ENCODE measurements at places on chromosomes 13 and 19. TPM values are rescaled to one million over a fixed set of nuclear protein-coding genes. Genes with fewer than 3 reads are reported as not detected.

DNA sequence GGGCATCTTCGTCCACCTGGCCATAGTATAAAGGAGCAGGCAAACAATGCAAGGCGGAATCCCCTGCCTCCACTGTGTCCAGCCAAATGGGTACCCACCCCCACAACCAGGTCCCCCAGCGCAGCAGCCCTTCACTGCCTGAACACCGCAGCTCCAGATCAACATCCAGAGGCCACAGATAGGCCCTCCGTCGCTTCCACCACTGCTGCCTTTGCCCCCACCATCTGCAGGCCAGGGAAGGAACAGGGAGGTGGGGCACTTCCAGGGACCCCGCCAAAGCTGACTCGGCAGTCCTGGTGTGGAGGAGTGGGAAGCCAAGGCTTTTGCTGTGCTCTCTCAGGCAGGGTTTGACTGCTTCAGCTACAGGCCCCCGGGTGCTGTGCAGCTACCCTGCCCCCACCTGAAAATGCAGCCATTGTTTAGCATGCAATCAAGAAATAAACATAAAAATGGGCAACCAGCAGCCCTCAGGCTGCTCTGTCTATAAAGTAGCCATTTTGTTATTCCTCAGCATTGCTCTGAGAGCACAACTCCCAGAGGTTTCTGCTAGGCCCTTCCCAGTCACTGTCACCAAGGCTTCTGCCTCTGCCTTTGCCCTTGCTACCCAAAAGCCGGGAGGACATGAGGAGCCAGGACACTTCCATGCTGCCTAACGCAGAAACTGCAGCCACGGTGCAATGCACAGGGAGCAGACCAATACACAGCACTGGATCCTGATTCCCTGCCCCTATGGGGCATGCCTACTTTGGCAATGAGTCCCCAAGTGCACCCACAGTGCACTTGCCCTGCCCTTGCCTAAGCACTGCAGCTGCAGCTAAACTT is 733.2 kb upstream of the KLHL1 start:
- no peak for DNase-seq

- no peak for DNase-seq
Measured at GRCh38 chr13:90806892-90807291, 540.6 kb upstream of the MIR17HG start.

The IGFL4 gene
- total RNA-seq = 6.8 TPM

- no peak for DNase-seq
Measured at GRCh38 chr13:50549221-50549942, 294.1 kb downstream of the DLEU7 start.

GRCh38 chr13:43333176-43333575 is 309.8 kb downstream of the DNAJC15 start:
- DNase-seq = no peak

DNA sequence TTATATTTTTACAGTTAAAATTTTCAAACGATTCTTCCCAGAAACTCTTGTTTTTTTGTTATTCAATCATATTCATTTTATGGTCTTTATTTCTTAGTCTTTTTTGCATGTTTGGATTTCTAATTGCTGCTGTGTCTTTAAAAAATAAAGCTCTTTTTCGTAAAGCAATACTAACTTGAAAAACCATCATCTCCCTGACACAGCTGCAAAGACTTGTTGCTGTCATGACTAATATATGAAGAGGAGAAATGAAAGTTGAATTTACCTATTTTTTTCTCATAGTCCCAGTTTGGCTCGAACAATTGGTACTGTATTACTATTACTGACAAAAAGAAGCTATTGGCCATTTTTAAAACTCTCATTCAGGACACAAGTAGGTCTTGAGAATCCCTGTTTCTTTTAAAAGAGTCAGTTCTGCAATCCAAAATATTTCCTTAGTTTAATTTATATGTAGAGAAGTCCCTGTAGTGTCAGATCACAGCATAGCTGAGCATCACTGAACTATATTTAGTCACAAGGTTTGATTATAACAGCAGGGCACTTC is 12.1 kb upstream of the SPART start:
- no peak for DNase-seq

DNA sequence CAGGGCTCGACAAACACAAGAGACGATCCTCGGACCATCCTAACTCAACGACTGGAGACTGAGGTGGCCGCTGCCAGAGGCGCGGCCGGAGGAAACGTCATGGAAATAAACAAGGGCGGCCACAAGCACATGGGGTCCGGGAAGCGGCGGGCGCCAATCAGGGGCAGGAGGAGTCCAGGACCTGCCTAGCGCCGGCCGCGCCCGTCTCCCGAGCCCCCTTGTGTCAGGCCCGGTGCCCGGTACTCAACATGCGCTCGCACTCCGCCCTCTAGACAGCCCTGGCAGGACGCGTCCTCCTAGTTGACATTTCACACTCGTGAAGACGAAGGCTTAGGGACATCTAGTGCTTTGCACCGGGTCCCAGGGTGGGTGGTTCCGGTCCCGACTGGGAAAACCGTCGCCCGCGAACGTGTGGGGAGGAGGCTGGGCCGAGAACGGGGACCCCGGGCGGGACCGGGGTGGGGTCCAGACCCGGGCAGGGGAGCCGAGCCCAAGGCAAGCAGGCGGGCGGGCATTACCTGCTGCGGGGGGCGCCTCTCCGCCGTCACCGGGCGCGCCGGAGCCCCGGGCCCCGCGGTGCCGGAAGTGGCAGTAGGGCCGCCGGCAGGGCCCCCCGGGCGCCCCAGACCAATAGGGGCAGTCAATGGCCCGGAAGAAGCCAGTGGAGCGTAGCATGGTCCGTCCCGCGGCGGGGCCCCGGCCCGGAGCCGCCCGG is 442 bp downstream of the REXO1 start:
- peak; percentile 41 for DNase-seq

DNA sequence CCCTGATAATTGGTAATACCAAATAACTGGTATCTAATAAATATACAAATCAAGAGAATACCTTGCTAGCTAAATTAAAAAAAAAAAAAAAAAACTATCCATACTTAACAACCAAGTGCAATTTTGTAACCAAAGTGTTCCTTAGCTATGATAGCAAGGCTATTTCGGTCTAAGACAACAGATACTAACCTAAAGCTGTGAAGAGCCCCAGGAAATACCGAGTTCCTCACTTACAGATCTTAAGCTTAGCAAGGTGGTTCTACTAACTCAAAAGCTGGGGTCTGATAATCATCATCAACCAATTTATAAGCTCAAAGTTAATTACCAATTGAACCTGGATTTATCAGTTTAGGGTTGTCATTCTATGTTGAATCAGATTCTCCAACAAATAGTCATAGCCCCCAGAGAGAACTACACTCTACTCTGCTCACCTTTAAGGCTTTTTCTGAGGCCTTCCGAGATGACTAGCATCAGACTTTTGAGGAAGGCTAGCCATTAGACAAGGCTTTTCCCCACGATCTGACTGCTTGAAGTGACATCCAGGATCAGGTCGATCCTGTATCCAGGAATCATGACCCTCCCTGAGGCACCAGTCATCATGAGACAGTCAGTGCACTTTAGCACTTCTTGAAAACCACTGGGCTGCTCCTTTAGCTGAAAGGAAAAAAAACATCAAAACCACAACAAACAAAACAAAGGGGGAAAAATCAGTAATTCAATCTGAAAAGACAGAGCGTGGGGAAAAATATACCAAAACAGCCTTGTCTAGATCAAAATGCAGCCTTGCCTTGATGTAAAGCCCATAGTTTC is 31.9 kb downstream of the INTS6 start:
- DNase-seq = no peak

GRCh38 chr13:41148419-41149283 is 16.0 kb upstream of the KBTBD6 start:
- DNase-seq = peak; percentile 35

DNA sequence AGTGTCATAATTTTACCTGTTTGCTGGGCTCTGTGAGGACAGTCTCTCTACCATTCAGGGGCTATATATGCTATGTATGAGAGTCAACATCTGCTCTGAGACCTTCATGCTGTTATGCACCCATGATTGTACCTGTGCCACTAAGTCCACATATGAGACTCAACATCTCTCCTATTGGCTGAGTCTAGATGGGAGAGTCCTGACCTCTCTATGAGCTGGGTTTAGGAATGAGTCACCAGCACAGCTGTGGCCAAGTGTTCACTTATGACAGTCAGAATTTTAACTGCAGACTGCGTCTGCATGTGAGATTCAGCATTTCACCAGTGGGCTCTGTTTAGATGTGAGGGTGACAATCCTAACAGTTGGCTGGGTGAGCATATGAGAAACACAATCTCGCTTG is 49.5 kb downstream of the ZNF729 start:
- no peak for DNase-seq

GRCh38 chr13:51589793-51590192 is 5.5 kb downstream of the WDFY2 start:
- DNase-seq = no peak

The GJA3 gene
- 0.43 TPM for total RNA-seq

The TICAM1 gene
- 3.9 TPM for total RNA-seq

DNA sequence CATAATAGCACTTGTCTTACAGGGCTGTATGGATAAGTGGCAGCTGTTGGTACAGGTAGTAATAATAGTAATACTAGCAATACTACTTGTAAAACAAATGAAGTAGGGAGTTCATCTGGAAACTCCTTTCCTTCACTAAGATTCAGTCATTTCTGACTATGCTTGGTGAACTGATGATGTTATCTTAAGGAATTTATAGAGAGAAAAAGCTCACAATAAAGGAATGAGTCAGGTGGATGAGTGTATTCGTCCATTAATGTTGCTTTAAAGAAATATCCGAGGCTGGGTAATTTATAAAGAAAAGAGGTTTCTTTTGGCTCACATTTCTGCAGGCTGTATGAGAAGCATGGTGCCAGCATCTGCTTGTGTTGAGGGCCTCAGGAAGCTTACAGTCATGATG is 477.3 kb downstream of the KLF12 start:
- DNase-seq = no peak

DNA sequence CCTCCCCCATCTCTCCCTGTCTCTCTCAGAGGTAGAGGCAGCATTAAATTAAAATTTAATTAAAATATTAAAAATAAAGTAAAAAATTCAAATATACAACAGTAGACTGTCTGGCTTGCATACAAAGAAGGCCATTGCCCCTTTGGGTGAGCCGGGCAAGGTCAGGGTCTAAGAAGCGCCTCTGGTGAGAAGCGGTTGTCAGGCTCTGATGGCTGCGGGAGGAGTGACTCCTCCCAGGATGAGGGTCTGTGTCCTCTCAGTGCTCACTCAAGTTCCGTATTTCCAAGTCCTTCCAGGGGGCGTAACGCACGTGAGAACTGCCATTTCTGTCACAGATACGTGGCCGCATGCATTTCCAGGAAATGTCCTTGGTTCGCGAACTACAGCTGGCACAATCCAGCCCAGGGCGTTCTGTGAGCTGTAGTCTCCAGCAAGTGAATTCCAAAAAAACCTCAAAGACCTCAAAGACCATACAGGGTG is 737 bp upstream of the ZNF181 start:
- no peak for DNase-seq

GRCh38 chr19:48685583-48685982 is 10.2 kb upstream of the FUT2 start:
- peak; percentile 33 for DNase-seq

The RPS5 gene
- 6,132 TPM for total RNA-seq

DNA sequence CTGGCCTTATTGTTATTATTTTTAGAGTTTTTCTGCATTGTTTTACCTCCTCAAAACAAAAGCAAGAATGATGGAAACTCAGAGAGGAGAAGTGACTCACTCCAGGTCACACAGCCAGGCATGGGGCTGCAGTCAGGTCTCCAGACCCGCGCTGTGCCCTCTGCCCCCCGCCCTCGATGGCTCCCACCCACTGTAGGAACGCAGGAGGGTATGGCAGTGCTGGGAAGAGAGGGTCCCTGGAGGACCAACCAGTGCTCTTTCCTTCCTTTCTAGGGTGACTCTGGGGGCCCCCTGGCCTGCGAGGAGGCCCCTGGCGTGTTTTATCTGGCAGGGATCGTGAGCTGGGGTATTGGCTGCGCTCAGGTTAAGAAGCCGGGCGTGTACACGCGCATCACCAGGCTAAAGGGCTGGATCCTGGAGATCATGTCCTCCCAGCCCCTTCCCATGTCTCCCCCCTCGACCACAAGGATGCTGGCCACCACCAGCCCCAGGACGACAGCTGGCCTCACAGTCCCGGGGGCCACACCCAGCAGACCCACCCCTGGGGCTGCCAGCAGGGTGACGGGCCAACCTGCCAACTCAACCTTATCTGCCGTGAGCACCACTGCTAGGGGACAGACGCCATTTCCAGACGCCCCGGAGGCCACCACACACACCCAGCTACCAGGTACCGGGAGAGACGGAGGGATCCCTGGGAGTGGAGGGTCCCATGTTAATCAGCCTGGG is 5.6 kb downstream of the TIMM13 start:
- DNase-seq = no peak

GRCh38 chr13:98889419-98890085 is 88.3 kb downstream of the DOCK9 start:
- no peak for DNase-seq

- DNase-seq = no peak
Measured at GRCh38 chr13:110801044-110801443, 87.5 kb downstream of the ING1 start.

GRCh38 chr13:111893607-111894443 is 173.1 kb upstream of the SOX1 start:
- no peak for DNase-seq

GRCh38 chr13:103236213-103236612 is 170.0 kb upstream of the SLC10A2 start:
- DNase-seq = peak; percentile 19

GRCh38 chr13:93784191-93784590 is 557.6 kb downstream of the GPC6 start:
- no peak for DNase-seq

The TSEN34 gene
- 234 TPM for total RNA-seq

All from HT-29 (cell line).